ENCODE measurements at places on chromosomes 6 and 20.

- peak; percentile 36 for DNase-seq
Observed at GRCh38 chr6:118580585-118581419, 32.7 kb downstream of the PLN start.

DNA sequence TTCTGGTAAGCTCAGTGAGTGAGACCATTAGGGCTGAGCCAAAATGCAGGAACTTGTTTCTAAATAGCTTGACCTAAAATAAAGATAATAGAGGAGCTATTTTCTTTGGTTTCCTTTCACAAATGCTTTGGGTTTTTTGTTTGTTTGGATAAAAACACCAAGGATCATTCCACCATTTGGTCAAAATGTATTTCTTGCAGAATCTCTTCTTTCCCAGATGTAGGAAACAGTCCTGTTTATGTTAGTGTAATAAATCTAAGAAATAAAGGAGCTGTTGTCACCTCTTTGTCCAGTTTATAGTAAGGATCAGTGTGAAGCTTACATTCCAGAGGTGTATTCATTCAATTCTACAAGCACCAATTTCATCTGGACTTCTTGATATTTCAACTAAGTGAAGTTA lies 297.8 kb downstream of the GJA1 start:
- DNase-seq = no peak

DNA sequence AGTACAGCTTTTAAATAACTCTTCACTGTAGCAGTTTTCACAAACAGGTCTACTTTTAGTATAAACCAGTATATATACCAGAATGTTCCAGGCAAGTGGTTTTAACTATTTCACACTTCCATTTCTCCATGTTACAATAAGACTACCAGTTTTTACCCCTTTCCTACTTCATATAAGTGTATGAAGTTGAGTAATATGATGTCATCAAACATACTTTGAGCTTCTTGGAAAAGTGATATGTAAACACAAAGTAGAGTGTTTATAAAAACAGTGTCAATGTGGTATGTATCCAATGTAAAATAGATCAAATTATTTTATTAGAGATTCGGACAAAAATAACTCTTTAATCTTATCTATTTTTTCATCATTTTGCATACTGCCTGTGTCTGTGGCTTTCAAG lies 2.5 kb upstream of the PAQR8 start:
- DNase-seq = no peak

DNA sequence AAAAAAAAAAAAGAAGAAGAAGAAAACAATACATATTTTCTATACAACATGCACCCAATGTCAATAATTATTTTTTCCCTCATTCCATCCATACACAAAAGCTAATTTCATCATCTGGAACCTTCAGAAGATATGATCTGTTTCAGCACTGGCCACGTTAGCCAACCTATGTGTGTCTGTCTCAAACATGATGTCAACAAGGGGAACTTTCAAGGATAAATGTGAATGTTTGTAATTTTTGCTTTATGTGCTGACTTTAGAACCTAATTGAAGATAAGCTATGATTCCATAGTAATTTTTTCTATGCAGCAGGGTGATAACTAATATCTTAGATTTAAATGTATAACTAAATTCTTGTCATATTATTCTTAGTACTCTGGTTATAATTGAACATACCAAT lies 37.9 kb downstream of the IPCEF1 start:
- no peak for DNase-seq

- DNase-seq = no peak
Observed at GRCh38 chr6:167751579-167752115, 75.1 kb upstream of the AFDN start.

Measured in nephron progenitor cell (in vitro differentiated cells).